Ecto neural progenitor cell (in vitro differentiated cells): ENCODE measurements at places on chromosomes 6 and 20.

DNA sequence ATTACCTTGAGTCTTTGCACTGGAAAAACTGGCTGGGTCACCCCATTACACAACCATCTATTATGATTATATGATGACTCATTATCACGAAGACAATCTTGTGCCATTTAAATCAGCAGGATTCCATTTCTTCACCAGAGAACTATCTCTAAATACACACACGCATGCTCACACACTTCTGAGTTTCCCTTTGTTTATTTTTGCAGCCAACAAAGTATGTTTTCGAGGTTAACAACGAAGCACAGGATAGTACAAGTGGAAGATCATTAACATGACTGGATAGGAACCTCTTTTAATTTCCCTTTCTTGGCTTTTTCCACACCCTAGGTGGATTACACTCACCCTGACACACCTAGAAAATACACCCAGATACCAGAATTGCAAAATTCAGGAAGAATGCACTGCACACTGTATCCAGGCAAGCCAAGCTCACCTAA, 18.9 kb downstream of the PERP start:
- DNase-seq = no peak

GRCh38 chr20:43383026-43383795, 74.5 kb upstream of the SRSF6 start:
- DNase-seq = no peak

GRCh38 chr20:7673841-7674240, 266.4 kb downstream of the HAO1 start:
- DNase-seq = no peak

GRCh38 chr20:35001596-35002362, 46.1 kb downstream of the MYH7B start:
- no peak for DNase-seq

GRCh38 chr6:38266921-38267354, 372.8 kb downstream of the BTBD9 start:
- no peak for DNase-seq

- no peak for DNase-seq
Observed at GRCh38 chr6:33172688-33173534, 19.4 kb downstream of the COL11A2 start.

DNA sequence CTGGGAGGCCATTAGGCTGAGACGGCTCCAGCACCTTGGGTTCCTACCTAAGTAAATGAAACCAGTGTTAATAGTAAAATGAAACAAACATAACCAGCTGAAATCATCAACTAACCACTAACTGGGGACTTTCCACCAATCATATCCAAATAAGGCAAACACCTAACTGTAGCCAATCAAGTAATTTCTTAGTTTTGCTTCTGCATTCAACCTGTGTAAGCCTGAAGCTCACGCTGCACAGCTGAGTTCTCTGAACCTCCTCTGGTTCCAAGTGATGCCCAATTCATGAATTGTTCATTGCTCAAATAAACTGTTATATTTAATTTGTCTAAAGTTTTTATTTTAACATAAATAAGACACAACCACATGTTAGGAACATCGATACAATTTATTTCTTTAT, 22.5 kb downstream of the KLHL32 start:
- DNase-seq = no peak

GRCh38 chr6:14035874-14036273, 81.7 kb upstream of the CD83 start:
- no peak for DNase-seq

DNA sequence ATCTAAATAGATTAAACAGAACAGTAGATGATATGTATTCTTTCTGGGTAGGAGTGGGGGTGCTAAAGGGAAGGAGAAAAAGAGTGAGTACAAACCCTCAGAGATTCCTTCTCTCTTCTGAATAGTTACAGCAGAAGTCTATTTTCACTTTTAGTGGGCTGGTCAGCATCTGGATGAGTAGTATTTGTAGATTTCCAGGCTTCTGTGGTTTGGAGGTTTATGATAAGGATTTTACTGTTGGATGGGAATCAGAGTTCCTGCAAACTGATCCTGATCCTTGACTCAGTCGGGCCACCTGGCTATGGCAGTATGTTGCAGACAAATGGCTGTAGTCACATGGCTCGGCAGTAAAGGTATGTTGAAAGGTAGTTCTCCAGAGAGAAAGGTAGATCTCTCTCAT, 84.3 kb upstream of the IFNGR1 start:
- no peak for DNase-seq

GRCh38 chr6:136209496-136209895, 40.6 kb downstream of the MTFR2 start:
- no peak for DNase-seq

DNA sequence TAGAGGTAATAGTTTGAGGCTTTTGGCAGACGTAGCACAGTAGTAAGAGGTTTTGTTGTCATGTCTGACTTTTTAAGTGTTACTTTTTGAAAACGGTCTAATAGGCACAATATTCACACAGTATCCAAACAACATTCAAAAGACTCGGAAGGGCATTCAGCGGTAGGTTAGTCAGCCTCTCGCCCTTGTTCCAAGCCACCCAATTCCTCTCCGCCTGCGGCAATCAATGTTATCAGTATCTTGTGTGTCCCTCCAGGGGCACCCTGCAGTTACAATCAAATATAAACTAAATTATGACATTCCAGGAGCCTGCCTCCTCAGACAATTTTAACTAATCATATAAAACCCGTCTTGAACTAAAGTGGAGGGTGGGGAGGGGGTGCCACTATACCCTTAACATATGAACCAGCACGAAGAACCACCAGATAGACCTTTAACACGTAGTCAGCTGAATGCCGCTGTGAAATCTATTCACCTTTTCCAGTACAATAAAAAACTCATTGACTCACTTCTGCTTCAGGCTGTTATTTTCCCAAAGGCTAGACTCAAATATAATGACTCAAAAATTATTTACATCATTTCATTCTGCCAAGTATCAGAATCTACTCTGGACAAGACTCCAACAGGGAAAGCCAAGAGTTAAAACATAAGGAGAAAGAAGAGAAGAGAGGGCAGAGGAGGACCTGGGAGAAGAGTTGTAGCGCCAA, 1.6 kb downstream of the TENT5A start:
- DNase-seq = no peak

GRCh38 chr20:45440891-45441685, 25.1 kb downstream of the PIGT start:
- no peak for DNase-seq

- no peak for DNase-seq
Observed at GRCh38 chr6:151016107-151016506, 150.6 kb downstream of the MTHFD1L start.

- DNase-seq = no peak
Observed at GRCh38 chr6:118981884-118982574, 47.1 kb upstream of the MCM9 start.

DNA sequence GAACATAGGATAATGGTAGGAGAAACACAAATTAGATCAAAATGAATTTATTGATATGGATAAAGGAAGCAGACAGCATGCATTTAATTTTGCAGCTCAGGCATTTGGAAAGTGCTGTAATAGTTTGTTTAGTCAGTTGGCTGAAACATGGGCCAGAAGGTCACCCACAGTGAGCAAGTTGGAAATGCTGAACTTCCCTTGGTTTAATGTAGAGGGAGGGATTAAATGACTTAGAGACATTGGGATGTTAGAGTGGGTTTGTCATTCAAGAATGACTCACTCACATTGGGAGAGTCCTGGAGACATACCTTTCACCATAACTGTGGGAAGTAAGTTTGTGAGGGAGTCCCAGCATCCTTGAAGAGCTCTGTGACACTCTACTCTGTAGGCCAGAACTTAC, 231.5 kb upstream of the PLCB4 start:
- DNase-seq = no peak

- DNase-seq = no peak
Observed at GRCh38 chr6:20416567-20417345, 15.1 kb downstream of the E2F3 start.

- DNase-seq = peak; percentile 71
Observed at GRCh38 chr6:97669191-97670031, 386.4 kb upstream of the MMS22L start.
